ENCODE measurements at places on chromosomes 16 and 17.

GRCh38 chr16:27644165-27644564 lies 94.2 kb downstream of the KATNIP start:
- no peak for DNase-seq

DNA sequence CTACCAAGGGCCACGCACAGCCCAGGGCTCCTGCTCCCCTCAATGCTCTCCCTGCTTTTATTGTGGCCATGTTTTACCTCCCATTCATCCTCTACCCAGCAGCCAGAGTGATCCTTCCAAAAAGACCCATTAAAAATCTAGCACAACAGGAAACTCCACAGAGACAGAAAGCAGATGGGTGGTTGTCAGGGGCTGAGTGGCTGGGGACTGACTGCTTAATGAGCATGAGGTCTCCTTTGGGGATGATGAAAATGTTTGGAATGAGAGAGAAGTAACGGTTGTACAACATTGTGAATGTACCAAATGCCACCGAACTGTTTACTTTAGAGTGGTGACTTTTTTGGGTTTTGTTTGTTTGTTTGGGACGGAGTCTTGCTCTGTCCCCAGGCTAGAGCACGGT lies 107.4 kb downstream of the GAS7 start:
- DNase-seq = no peak

DNA sequence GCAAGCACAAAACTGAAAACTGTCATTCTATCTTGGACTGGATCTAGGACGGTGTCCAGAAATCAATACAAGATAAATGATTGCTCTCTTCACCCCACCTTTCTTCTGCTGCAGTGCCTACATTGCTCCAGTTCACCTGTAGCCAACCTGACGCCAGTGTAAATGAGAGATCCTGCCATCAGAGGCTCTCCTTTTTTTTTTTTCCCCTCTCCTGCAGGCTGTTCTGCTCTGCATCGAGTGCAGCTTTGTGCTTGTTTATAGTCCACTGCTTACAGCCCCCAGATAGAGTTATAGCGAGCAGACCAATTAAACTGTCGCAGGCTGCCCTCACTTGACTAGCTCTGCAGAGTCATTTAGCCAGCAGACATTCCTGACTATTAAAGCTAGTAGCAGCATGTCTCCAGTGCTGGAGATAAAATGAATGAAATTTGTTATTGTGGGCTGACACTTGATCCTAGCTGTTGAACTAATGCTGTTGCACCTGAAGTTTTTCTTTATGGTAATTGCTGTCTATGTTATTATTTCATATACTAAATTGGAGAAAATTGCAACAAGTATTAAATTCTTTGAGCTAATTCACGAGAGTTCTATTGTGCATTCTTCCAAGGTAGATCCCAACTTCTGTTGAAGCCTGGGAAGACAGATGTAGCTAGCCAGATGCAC lies 257.1 kb downstream of the FTO start:
- DNase-seq = no peak

DNA sequence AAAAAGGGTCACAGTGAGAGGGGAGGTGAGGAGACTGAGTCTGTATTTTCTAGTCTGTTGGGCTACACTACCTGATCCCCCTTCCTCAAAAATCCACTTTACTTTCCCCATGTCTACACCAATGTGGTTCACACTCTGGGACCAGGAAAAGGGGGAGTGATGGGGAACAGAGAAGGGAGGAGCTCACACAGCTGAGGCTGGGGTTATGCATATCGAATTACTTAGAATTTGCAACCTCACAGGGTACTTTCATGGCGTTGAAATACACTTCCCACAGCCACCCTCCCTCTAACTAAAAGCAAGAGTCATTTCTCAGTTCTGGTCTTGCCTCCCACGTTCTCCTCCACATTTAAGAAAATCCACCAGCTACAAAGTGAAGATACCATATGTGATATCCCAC lies 14.1 kb downstream of the MAPT start:
- DNase-seq = no peak

DNA sequence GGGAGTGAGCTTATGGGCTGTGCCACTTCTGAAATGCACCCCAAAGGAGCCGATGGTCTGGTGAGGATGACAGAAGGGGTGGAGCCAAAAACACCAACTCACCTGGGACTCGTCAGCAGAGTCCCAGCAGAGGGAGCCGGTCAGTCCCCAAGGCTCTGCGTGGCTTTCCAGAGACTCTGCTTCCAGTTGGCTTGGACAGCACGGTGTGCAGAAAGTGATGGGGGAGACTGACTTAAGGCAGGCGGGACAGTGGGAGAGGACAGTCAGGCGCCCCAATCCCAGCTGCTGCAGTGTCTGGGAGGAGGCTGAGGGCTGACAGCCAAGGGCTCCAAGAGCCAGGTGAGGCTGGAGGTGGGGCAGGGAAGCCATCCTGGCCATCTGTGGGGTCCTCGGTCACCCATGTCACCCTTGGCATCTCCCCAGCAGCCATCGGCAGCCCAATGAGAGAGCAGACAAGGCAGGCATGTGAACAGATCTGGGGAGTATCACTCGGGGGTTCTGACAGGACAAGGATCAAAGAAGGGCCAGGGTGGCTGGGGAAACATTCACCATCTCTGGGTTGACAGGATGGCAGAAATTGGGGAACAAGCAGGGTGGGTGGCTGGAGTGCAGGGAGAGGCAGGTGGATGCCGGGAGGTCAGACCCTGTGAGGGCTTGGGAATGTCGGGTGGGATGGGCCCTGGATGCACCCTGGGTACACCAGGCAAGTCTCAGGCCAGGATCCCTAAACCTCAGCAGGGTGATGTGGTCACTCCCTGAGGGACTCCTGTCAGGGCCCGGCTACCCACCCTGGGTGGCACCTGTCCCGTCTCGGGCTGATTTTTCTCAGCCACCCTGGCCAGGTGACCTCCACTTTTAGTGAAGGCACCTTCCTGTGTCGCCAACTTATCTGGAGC lies 8.9 kb upstream of the KRTAP17-1 start:
- no peak for DNase-seq

DNA sequence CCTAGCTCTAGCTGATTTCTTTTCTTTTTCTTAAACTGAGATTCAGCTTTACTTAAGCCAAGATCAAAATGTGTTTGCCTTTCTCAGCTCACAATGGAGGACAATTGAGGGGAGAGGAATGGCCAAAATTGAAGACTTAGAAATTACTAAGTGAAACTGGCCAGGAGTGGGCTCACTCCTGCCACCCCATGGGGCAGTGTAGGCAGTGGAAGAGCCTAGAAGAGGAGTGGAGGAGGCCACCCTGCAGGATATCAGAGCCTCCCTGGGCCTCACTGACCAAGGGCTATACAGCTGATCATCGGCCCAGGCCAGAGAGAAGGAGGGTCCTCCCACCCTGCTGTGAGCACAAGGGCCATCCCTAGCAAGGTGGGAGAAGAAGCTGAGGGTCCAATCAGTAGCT lies 119.8 kb downstream of the CCT6B start:
- DNase-seq = no peak

- no peak for DNase-seq
These were observed 31.0 kb upstream of the ADCY9 start for GRCh38 chr16:4147236-4147635.

- no peak for DNase-seq
These were observed 1.1 kb upstream of the PKD1L3 start for GRCh38 chr16:72001180-72001874.

- no peak for DNase-seq
These were observed 21.1 kb downstream of the CACNG4 start for GRCh38 chr17:66985338-66986237.

GRCh38 chr16:2280981-2281542 lies 13.1 kb upstream of the RNPS1 start:
- DNase-seq = no peak

Data from activated T-helper 1 cell treated with anti-CD3 and anti-CD28 coated beads, Interleukin-2, amount 50 U/mL, for 16 hours (primary cell).